Osteoblast (primary cell): ENCODE measurements at places on chromosomes 11 and 22. TPM values are rescaled to one million over a fixed set of nuclear protein-coding genes. Genes with fewer than 3 reads are reported as not detected.

DERL3 gene
- total RNA-seq: 0.36 and 0.59 TPM in 2 replicates

MED17 gene
- 30.4 and 32.6 TPM in 2 replicates for total RNA-seq

PSMD13 gene
- 110 and 117 TPM in 2 replicates for total RNA-seq

OR5AL1 gene
- not detected in 2 replicates for total RNA-seq

SLC29A2 gene
- under 0.01 and 0.29 TPM in 2 replicates for total RNA-seq

OR52E5 gene
- not detected in 2 replicates for total RNA-seq

- peak overlapping the region; percentile 5 for H3K27ac ChIP-seq
- DNase-seq: peak; percentile 97
- H3K4me3 ChIP-seq: peak overlapping the region; percentile 65
Measured at GRCh38 chr22:46592390-46592872, 27.8 kb upstream of the GRAMD4 start.

- H3K27ac ChIP-seq: no peak overlapping the region
- H3K4me3 ChIP-seq: no peak overlapping the region
- no peaks in the 10 kb centered on the region for H3K4me1 ChIP-seq
- H3K36me3 ChIP-seq: no peaks in the 10 kb centered on the region
- H3K27me3 ChIP-seq: peaks cover 7% of the 10 kb centered on the region
Measured at GRCh38 chr11:121347813-121348212, 55.2 kb downstream of the SC5D start.

DNA sequence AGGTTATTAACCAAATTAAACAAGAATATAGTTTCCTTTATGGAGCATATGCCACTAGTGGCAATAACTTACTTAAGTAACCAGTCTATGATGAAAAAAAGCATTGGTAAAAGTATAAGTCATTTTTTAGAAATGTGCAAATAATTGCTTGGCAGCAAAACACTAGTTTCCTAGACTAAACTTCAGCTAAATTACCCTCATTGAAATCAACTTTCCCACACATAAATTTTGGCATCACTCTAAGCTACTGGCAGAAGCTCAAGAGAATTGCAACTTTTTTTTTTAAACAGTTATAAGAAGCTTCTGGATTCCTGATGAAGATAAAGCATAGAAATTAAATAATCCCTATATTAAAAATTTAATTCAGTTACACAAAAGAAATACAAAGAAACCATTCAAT, 12.5 kb downstream of the CCDC34 start:
- H3K27ac ChIP-seq: peak overlapping the region; percentile 46
- no peak for DNase-seq
- H3K4me1 ChIP-seq: peaks cover 21% of the 10 kb centered on the region
- peaks cover 8% of the 10 kb centered on the region for H3K36me3 ChIP-seq
- H3K4me3 ChIP-seq: no peak overlapping the region
- no peaks in the 10 kb centered on the region for H3K27me3 ChIP-seq

DNA sequence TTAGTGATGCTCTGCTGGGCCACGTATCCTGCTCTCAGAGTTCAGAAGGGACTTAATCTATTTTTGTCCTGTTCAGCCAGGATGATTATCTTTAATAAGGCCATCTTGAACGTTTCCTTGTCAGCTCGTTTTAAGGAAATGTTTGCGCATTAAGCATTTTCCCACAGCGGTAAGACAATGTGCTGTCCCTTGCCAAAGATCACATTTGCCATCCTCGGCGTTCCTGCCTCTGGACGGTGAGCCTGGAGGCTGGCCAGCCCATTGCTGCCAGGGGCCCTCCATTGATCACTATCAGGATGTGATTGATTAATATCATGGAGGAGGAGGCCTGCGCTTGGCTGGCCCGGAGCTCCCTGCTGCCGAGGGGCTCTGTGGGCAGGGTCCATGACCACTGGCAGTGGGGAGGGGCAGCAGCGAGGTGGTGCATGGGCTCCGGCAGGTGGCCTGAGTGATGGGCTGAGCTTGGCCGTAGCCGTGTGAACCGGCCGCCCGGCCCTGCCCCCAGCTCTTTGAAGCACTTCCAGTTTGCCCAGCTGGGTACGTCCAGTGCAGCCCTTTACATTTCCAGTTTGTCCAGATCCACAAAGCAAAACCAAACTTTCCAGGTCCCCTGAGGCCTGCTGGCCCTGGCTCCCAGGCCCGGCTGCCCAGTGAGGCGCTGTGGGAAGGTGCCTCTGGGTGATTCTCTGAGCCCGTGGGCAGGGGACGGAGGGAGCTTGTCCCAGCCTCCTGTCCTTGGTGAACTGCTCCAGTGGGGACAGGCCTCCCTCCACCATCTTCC, 49.5 kb upstream of the SMIM38 start:
- DNase-seq: no peak
- H3K27me3 ChIP-seq: peaks cover 17% of the 10 kb centered on the region
- H3K27ac ChIP-seq: no peak overlapping the region
- no peaks in the 10 kb centered on the region for H3K36me3 ChIP-seq
- no peak overlapping the region for H3K4me3 ChIP-seq

DNA sequence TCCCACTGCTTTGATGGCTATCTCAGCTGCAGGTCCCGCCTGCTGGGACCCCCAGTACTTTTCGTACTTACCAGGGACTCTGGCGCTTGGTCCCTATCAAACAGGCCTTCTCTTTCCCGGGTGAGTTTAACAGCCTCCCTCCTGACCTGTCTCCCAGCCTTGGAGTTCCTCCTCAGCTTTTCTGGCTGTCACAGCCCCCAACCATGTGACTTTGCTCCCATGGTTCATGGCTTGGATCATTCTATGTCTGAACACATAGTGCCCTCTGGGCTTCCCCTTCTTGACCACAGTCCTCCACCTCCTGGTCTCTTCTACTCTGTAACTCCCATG, 56.9 kb downstream of the PARVA start:
- H3K4me3 ChIP-seq: no peak overlapping the region
- no peak for DNase-seq
- peaks cover 10% of the 10 kb centered on the region for H3K36me3 ChIP-seq
- H3K27ac ChIP-seq: peak overlapping the region; percentile 65
- no peaks in the 10 kb centered on the region for H3K27me3 ChIP-seq

DNA sequence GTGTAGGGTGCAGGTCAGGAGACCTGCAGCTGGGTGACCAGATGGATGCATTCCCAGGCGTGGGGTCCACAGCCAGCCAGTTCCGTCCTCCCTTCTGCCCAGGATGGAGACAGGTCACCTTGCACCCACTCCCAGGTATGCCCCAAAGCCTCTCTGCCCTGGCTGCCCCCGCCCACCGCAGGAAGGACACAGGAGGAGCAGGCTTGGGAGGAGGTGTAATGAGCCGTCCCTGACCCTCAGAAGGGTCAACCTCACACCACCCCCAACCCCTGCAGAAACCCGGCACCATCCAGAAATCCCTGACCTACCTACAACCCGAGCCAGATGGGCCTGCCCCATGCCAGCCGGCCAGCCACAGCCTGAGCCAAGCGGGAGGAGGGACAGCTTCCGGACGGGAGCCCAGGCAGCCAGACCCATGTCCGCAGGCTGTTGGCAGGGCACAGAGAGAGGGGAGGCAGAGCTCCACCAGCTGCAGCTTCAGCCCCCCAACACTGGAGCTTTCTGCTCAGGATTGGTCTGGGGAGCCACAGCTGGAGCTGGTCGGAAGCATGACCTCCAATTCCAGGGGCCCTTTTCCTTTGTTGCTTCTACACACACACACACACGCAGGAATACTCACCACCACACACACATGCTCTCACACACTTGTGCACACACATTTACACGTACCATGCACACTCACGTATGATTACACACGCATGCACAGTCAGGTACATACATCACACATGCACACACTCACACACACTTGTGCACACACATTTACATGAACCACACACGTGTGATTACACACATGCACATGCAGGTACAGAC, 5.3 kb downstream of the IFITM10 start:
- H3K27me3 ChIP-seq: no peaks in the 10 kb centered on the region
- peak; percentile 62 for DNase-seq
- peaks cover 24% of the 10 kb centered on the region for H3K36me3 ChIP-seq

DNA sequence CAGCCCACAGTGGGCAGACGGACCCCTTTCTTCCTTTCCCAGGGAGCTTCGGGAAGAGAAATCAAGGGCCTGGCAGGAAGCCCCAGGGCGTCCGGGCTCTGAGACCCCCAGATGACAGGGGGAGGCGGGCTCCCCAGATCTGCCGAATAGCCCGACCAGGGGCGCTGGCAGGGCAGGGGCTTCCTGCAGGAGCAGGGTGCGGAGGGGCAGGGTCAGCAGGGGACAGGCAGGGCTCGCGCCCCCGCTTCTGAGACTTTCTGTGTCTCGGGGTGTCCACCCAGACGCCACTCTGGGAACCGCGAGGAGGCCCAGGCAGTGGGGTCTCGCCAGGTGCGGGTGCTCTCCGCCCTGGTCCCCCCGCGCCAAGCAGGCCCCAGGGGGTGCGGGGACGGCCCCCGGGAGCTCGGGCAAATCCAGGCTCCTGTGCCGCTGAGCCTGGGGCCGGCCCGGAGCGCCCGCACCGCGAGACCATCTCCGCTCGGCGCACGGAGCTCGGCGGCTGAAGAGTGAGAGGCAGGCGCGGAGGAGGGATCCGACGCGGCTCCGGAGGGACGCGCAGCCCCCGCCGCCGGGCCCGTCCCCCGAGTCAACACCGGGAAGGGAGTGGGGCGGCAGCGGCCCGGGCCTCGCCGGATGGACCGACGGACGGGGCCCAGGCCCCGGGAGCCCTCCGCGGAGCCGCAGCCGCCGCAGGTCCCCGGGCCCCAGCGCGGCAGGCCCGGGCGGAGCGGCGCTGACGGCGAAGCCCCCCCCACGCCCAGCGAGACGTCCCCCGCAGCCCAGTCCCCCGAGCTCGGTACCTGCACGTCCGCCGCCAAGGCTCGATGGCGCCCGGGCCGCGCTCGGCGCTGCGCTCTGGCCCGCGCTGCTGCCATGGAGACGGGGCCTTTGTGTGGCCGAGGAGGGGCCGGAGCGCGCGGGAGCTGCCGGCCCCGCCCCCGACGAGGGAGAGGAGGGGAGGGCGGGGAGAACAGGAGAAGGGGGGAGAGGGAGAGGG, at the start of gene PLXNB2:
Gene PLXNB2 (minus strand): TSS at position 894 of the 997 bp plus-strand sequence. CDS start 17,062 bp downstream, outside the sequence.
- H3K27ac ChIP-seq: peak within 1 kb of the TSS; percentile 96
- peaks cover 58% of the 10 kb centered on the region for H3K4me1 ChIP-seq
- H3K36me3 ChIP-seq: no peaks in the 10 kb centered on the region
- no peaks in the 10 kb centered on the region for H3K27me3 ChIP-seq
- peak within 1 kb of the TSS; percentile 87 for H3K4me3 ChIP-seq
- DNase-seq: peak; percentile 97

GRCh38 chr11:118918128-118918685, 7.5 kb downstream of the BCL9L start:
- peak overlapping the region; percentile 55 for H3K4me3 ChIP-seq
- H3K27me3 ChIP-seq: no peaks in the 10 kb centered on the region
- peak overlapping the region; percentile 99 for H3K27ac ChIP-seq
- peaks cover 92% of the 10 kb centered on the region for H3K4me1 ChIP-seq

DNA sequence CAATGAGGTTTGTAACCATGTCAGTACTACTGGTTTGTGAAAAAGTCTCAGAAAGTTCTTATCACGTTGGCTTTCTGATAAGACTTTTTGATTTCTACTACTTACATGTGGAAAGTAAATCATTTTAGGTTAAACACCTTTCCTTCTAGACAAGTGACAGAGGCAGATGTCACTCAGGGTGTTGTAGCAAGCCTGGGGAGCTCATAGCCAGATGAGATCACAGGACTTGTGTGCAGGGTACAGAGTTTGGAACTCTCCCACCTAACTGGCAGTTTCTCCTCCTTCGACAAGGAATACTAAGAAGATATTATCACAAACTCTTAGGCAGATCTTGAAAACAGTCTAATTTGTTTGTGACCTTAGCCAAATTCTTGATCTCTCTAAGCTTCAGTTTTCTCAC, 49.4 kb upstream of the PICALM start:
- DNase-seq: no peak
- H3K36me3 ChIP-seq: no peaks in the 10 kb centered on the region
- peaks cover 25% of the 10 kb centered on the region for H3K4me1 ChIP-seq
- no peak overlapping the region for H3K4me3 ChIP-seq

DNA sequence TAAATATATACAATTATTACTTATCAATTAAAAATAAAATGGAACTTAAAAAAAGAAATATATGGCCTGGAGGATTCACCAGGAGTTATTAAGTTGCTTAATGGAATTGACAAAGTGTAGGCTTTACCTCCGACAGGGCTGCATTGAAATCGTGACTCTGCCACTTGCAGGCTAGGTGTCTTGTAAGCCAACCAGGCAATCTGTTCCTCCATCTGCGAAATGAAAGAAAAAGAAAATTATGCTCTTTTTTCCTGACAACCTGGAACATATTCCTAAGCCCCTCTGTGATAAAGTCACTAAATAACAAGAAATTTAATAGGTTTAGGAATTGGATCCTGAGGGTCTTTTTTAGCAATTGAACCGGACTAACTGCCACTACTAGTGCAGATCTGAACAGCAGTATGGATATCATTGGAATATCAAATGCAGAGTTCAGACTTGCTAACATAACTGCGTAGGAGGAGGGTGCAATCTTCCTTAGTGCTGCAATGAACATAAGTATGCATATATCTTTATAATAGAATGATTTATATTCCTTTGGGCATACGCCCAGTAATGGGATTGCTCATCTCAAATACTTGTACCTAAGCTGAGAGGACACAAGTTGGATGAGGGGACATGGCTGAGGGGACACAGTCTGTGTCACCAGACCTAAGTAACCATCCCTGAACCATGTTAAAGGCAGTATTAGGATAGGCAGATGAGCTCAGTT, 42.5 kb upstream of the CEP126 start:
- no peaks in the 10 kb centered on the region for H3K36me3 ChIP-seq
- H3K4me1 ChIP-seq: peaks cover 35% of the 10 kb centered on the region
- no peak overlapping the region for H3K4me3 ChIP-seq
- no peaks in the 10 kb centered on the region for H3K27me3 ChIP-seq
- DNase-seq: no peak
- no peak overlapping the region for H3K27ac ChIP-seq

DNA sequence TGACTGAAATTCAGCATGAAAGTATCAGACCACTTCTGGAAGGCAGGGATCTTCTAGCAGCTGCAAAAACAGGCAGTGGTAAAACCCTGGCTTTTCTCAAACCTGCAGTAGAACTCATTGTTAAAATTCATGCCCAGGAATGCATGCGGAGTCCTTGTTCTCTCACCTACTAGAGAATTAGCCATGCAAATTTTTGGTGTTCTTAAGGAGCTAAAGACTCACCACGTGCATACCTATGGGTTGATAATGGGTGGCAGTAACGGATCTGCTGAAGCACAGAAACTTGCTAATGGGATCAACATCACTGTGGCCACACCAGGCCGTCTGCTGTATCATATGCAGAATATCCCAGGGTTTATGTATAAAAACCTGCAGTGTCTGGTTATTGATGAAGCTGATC, 19.1 kb downstream of the ZBTB44 start:
- H3K4me1 ChIP-seq: no peaks in the 10 kb centered on the region
- H3K4me3 ChIP-seq: no peak overlapping the region
- H3K27me3 ChIP-seq: no peaks in the 10 kb centered on the region
- no peaks in the 10 kb centered on the region for H3K36me3 ChIP-seq

- no peaks in the 10 kb centered on the region for H3K27me3 ChIP-seq
- peak overlapping the region; percentile 97 for H3K27ac ChIP-seq
- no peak overlapping the region for H3K4me3 ChIP-seq
- peaks cover 65% of the 10 kb centered on the region for H3K36me3 ChIP-seq
Measured at GRCh38 chr11:12159351-12160099, 49.1 kb downstream of the MICAL2 start.
